ENCODE measurements at places on chromosomes 7 and 10.

GRCh38 chr7:134289841-134290240, 26.9 kb downstream of the SLC35B4 start:
- no peak for DNase-seq

DNA sequence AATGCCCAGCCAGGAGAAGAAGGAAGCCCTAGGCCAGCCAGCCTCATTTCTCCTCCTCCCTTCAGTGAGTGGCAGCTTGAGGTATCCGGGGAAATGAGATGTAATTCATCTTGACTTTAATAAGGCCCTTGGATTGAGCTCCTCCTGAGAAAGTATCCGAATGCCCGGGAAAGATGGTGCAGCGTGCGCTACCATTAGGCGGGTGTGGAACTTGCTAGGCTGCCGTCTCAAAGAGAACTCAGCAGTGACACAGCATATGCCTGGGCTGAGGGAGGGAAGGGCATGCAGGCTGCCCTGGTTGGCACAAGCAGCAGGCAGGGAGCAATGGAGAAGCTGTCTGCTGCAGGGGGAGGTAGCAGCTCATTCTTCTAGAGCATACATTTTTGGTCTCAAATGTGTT, 659.8 kb upstream of the FOXK1 start:
- no peak for DNase-seq

DNA sequence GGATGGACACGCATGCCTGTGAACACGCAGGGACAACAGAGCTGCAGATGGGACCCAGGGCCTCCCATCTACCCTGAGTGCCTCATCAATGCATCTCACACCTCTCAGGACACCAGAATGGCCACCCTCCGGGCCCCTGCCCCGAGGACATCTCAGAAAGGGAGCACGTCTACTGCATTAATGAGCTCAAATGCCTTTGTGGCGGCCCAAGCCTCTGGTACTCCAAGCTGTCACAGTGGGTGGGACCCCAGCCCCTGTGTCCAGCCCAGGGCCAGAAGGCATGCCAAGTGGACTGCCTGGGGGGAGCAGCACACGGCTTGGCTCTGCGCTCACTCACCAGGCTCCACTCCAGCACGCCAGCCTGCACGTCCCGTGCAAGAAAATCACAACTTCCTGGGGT, 52.0 kb downstream of the TCERG1L start:
- no peak for DNase-seq

- DNase-seq, result no peak
These were observed 56.0 kb upstream of the MACROH2A2 start for GRCh38 chr10:69996611-69997010.

DNA sequence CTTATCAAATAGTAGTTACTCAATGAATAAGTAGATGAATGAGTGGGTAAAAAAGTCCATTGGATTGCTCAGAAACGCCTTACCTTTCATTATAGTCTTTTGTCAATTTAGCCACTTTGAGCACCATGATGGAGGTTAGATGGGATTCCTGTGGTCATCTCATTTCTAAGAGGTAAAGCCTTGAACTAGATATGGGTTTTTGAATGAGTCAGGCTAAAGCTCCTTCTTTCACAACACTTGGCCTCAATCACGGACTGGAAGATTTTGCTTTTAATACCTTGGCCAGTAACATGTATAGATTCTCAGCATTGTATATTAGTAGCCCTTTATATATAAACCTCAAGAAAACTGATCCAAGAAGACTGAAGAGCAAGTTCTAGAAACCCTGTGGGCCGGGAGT, 99.7 kb upstream of the CCDC6 start:
- DNase-seq, result peak; percentile 6
